Stimulated activated CD4-positive, alpha-beta T cell treated with anti-CD3 and anti-CD28 coated beads, Interleukin-12 subunit alpha, Interleukin-12 subunit beta, amount 100 ng/mL, for 48 hours (primary cell): ENCODE measurements at places on chromosomes 7 and 10.

- DNase-seq: no peak
Observed at GRCh38 chr7:8068892-8069686, 100.5 kb downstream of the GLCCI1 start.

DNA sequence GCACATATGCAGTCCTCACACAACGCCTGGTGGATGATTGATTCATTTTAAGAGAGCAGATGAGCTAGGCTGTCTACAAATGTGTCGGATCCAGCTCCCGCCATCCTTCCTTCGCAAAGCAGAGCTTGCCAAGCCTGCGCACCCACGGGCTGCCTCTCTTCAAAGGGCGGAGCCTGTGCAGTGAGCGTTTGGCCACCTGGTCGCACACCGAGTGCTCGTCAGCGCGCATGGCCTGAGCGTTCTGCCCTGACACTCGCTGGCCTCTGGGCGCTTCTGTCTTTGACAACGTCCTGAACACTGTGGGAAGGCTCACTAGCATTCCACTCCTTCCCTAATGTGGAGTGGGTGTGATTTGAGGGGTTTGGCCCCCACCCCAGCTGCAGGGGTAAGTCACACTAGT, 47.1 kb upstream of the TMEM72 start:
- no peak for DNase-seq

DNA sequence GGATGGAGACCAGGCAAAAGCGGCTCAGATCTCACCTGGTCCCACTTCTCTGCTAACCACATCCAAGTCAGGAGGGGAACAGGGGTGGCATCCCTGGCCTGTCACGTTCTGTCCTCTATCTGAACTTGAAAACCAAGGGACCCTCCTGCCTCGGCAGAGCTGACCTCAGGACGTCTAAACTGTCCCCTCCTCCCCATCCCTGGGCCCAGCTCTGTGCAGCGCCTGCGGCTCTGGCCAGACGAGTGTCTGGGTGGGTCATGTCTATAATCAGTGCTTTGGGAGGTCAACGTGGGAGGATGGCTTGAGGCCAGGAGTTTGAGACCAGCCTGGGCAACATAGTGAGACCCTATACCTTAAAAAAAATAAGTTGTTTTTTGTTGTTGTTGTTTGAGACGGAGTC, 70.0 kb upstream of the ZNF479 start:
- DNase-seq: no peak

GRCh38 chr7:68725843-68726785, 872.2 kb upstream of the AUTS2 start:
- DNase-seq: no peak

DNA sequence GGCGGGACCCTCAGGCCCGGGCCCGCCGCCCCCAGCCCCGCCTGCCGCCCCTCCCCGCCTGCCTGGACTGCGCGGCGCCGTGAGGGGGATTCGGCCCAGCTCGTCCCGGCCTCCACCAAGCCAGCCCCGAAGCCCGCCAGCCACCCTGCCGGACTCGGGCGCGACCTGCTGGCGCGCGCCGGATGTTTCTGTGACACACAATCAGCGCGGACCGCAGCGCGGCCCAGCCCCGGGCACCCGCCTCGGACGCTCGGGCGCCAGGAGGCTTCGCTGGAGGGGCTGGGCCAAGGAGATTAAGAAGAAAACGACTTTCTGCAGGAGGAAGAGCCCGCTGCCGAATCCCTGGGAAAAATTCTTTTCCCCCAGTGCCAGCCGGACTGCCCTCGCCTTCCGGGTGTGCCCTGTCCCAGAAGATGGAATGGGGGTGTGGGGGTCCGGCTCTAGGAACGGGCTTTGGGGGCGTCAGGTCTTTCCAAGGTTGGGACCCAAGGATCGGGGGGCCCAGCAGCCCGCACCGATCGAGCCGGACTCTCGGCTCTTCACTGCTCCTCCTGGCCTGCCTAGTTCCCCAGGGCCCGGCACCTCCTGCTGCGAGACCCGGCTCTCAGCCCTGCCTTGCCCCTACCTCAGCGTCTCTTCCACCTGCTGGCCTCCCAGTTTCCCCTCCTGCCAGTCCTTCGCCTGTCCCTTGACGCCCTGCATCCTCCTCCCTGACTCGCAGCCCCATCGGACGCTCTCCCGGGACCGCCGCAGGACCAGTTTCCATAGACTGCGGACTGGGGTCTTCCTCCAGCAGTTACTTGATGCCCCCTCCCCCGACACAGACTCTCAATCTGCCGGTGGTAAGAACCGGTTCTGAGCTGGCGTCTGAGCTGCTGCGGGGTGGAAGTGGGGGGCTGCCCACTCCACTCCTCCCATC, 82.7 kb downstream of the PAX2 start:
- no peak for DNase-seq

GRCh38 chr7:151390598-151391357, 19.1 kb downstream of the WDR86 start:
- DNase-seq: no peak

GRCh38 chr7:144484445-144484844, 81.0 kb upstream of the NOBOX start:
- no peak for DNase-seq

- no peak for DNase-seq
Observed at GRCh38 chr7:16934722-16935340, 53.0 kb upstream of the AGR3 start.

GRCh38 chr10:71971311-71971731, 7.1 kb downstream of the CHST3 start:
- DNase-seq: no peak

GRCh38 chr10:80613466-80614170, 75.9 kb downstream of the SH2D4B start:
- no peak for DNase-seq

DNA sequence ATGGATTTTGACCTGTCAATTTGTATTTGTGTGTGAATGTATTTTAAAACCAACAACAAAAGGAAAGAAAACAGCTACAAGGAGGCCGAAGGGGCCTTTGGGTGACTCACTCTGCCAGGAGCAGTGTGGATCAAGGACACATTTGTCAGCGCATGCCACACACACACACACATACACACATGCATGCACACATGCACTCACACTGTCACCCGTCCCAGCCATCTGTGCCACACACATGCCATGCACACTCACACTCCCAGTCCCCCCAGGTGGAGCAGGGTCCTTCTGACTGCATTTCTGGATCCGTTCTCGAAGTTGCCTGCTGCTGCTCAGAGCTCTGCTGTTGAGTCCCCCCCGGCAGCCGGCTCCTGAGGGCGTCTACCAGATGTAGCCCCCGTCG, 26.0 kb downstream of the SPOCK2 start:
- no peak for DNase-seq

DNA sequence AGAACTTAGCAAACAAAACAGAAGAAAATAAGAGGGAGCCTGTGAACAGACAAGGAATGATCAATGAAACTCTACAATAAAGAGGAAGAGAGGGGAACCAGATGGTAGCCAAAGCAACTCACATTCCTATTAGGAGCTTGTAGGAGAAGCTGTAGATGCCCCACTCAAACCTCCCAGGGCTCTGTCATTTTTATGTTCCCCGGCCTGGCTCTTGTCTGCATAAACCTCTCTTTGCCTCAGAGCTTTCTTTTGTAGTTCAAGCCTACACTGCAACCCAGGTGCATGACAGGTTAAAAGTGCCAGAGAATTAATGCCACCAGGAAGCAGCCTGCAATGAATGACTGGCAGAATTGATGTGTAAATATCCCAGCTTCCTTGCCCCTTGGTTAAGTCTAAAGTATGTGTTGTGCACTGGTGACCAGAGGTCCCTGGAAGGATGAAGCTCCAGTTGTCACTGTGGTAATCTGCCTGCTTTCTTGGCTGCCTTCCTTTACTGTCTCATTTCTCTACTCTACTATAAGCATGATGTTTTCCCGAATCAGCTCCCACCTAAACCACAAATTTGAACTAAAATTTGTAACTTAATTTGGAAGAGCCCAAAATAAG, 40.4 kb downstream of the HDAC9 start:
- no peak for DNase-seq

GRCh38 chr10:97774811-97775294, 3.1 kb upstream of the SFRP5 start:
- no peak for DNase-seq

DNA sequence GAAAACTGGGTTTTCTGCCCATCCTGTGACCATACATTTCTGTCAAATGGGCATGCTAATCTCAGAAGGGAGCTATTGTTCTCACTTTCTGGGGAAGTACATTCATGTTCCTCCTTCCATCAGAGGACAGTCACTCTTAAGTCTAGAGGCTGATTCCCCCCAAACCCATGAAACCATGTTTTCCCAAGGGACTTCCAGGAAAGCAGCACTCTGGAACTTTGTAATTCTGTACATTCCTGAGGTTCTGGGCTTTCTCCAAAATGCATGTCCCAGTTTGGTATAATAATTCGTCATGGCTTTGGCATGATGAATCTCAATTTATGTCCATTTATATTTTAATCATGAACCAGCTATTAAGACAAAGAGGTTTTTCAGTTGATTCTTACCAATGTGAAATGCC, 688.1 kb downstream of the LRMDA start:
- no peak for DNase-seq

DNA sequence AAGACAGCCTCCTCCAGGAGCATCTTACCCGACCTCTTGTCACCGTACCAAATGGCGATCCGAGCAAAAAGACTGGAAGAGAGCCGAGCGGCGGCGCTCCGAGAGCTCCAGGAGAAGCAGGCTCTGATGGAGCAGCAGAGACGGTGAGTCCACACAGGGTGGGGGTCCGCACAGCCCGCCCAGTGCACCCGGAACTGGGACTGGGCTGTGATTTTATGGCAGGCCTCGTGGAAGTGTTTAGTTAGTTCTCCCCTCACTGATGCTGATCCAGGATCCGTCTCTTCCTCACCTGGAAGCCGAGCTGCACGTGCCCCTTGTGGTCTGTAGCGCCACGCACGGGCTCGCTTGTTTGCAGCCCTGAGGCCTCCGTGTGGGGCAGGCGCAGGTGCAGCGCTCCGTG, 19.6 kb downstream of the LRRC27 start:
- no peak for DNase-seq

GRCh38 chr10:12826800-12827372, 174.6 kb downstream of the CCDC3 start:
- DNase-seq: no peak

DNA sequence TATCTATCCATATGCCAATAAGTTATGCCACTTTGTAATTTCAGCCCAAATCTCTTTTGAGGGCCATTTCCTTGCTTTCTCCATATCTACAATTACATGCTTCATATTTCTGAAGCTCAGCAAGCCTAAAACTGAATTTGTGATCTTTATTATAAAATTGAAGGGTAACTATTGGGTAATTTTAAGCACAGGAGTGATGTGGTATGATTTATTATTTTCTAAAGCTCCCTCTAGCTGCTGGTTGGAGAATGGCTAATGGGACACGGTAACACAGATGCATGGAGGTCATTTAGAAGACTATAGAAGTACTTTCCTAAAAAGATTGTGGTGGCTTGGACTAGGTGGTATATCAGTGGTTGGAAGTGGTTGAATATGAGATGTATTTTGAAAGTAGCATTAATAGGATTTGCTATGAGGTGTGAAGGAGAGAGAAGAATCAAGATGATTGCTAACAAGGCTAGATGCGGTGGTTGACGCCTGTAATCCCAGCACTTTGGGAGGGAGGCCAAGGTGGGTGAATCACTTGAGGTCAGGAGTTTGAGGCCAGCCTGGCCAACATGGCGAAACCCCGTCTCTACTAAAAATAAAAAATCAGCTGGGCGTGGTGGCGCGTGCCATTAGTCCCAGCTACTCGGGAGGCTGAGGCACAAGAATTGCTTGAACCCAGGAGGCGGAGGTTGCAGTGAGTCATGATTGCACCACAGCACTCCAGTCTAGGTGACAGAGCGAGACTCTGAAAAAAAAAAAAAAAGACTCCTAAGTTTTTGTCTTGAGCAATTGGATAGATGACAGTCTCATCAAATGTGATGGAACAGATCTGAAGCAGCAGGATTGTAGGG, 13.9 kb downstream of the KLHDC10 start:
- no peak for DNase-seq

GRCh38 chr7:119868387-119868786, 404.6 kb upstream of the KCND2 start:
- no peak for DNase-seq

GRCh38 chr10:84194424-84195043, at the start of gene CDHR1:
Gene CDHR1 (plus strand): TSS chr10:84194537. CDS start chr10:84194761, 224 bp downstream.
- no peak for DNase-seq

DNA sequence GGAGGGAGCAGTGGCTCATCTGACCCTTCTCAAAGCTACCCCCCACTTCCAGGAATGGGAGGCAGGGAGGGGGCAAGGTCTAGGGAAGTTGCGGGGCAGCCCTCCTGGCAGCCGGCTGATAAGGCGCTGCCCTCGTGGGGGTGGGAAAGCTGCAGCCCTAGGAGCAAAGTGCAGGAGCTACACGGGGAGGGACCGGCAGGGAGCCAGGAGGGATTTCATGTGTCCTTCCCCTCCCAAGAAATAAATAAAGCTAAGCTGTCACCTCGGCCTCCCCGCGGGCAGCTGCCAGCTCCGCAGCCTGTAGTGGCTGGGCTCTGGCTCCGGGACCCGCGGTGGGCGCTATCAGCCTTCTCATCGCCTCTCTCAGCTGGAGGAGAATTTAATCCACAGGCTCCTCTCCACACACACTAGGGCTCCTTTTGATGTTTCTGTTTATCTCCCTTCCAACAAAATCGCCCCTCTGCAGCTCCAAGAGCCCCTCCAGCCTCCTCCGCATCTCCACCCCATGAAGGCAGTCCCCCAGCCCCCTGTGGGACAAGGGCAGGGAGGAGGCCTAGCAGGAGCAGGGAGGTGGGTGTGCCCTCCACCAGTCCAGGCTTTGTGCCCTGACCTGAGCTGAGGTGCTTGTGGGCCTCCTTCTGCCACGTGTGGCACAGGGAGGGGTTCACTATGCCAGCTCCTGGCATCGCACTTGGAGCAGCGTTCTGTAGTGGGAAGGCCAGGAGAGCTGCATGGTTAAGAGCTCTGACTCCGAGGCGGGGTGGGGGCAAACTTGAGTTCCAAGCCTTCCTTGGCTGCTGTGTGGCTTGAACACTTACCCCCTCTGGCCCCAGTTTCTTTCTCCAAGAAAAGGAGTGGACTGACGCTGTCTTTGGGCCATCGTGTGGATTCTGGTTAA, 80.5 kb downstream of the C10orf105 start:
- no peak for DNase-seq

- DNase-seq: no peak
Observed at GRCh38 chr10:43055991-43056567, 20.8 kb upstream of the RET start.
